ENCODE measurements at places on chromosomes 7 and 10. TPM values are rescaled to one million over a fixed set of nuclear protein-coding genes. Genes with fewer than 3 reads are reported as not detected.

NEBL gene
- total RNA-seq: 0.04 TPM

RGS10 gene
- 191 TPM for total RNA-seq

LRRD1 gene
- not detected for total RNA-seq

DNA sequence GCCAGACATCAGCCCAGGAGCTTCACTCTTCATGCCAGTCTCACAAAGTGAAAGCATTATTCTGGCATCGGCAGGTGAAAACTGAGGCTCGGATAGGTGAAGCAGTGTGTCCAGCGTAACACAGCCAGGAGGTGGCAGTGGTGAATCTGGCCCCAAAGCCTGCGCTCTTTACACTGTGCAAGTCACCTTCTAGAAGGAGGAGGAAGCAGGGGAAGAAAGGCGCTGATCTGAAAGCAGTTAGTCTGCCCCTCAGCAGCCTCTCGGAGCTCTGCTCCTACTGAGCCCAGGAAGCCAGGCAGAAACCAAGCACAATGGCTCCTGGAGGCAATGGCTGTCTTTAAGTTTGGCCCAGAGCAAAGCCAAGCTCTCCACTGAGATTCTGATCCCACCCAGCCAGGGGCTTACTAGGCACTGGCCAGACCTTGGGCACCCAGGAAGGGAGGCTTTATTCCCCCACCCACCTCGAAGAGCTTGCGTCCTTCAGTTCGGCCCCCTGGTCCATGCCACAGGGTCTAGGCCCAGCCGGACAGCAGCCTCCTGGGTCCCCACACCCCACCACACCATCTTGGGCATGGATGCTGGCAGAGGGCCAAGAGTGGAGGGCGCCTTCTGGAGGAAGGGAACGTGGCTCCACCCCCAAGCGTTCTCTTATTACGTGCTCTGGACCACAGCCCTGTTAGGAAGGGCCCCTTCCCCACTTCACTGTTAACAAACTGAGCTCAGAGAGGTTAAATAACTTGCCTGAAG, 104.5 kb downstream of the GRID1 start:
- H3K36me3 ChIP-seq: no peaks in the 10 kb centered on the region
- H3K4me1 ChIP-seq: no peaks in the 10 kb centered on the region
- no peak overlapping the region for H3K27ac ChIP-seq
- no peak overlapping the region for H3K4me3 ChIP-seq
- DNase-seq: peak; percentile 43
- H3K27me3 ChIP-seq: peaks cover 27% of the 10 kb centered on the region

GRCh38 chr7:136050462-136050847, 73.3 kb upstream of the MTPN start:
- H3K36me3 ChIP-seq: peaks cover 3% of the 10 kb centered on the region
- H3K27ac ChIP-seq: no peak overlapping the region
- H3K4me1 ChIP-seq: peaks cover 3% of the 10 kb centered on the region
- DNase-seq: no peak
- peaks cover 2% of the 10 kb centered on the region for H3K27me3 ChIP-seq

Measured in activated CD4-positive, alpha-beta T cell treated with anti-CD3 and anti-CD28 coated beads for 36 hours (primary cell).